ENCODE measurements at places on chromosomes 16 and 17.

DNA sequence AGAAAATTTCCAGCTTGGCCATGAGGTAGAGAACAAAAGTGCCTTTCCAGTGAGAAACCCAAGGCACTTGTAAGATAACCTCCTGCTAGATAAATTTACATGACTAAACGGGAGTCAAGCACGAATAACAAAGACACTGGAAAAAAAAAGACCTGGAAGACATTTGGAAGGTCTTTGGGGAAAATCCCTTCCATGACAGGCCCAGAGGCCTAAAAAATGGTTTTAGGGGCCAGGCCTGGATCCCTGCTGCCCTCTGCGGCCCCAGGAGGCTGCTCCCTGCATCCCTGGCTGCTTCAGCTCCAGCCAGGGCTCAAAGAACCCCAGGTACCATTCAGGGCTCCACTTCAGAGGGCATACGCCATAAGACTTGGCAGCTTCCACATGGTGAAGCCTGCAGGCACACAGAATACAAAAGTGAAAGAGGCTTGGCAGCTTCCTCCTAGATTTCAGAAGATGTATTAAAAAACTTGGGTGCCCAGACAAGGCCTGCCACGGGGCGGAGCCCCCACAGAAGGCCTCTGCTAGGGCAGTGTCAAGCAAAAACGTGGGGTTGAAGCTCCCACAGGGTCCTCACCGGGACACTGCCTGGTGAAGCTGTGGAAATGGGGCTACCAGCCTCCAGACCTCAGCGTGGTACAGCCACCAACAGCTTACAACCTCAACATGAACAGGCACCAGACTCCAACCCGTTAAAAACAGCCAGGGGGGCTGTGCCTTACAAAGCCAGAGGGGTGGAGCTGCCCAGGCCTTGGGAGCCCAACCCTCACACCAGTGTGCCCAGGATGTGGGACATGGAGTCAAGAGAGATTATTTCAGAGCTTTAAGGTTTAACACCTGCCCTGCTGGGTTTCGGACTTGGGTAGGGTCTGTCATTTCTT is 77.1 kb downstream of the SDK2 start:
- DNase-seq: no peak

DNA sequence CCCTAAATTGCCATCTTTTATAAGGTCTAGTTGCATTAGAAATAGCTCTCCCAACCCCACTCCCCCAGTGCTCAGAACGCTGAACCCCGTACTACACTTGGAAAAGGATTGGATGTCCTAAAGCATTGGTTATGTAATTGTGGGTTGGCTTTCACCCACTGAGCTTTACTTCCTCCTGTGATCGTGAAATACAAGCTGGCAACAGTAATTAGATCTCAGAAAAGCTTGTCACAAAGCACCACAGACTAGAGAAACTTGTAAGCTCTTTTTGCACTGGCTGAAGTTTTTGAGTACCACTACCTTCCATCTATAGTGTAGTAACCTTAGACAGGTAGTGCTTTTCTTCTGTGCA is 54.4 kb downstream of the SIAH1 start:
- DNase-seq: no peak

- DNase-seq: no peak
Measured at GRCh38 chr16:55713103-55713502, 57.3 kb downstream of the SLC6A2 start.

GRCh38 chr16:66457888-66458287 is 30.8 kb downstream of the BEAN1 start:
- DNase-seq: no peak

DNA sequence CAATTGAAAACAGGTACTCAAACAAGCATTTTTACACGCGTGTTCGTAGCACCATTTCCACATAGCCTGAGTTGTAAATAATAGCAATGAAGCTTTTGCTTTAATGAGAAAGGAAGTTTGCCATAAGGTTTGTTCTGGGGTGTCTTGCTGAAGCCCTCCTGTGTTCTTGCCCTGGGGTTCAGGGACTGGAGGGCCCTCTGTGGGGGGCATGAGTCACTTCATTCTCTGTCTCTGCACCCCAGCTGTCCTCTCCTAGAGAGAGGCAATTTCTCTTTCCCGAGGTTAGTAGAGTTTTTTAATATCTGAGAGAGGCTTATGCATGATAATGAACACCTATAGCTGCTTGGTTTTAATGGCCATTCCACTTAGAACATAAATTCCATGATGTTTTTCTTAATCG is 9.6 kb downstream of the AFMID start:
- no peak for DNase-seq

DNA sequence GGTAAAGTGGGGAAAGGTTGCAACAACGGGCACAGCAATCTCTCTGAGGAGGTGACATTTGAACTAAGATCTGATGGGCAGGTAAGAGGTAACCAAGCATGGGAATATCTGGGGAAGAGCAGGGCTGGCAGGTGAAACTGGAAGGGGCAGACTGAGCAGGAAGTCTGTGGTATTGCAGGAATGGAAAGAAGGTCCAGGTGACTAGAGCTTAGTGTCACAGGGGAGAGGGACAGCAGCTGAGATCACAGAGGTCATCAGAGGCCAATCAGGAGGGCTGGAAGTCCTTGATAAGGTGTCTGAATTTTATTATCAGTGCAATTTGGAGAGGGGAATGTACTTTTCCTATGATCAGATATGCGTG is 73.3 kb upstream of the DHX40 start:
- DNase-seq: no peak
